Activated naive CD4-positive, alpha-beta T cell treated with anti-CD3 and anti-CD28 coated beads, Interleukin-2, amount 10 ng/mL, durations not matched to agents 7 days and 5 days (primary cell): ENCODE measurements at places on chromosomes 11 and 22.
A peak's percentile ranks its signal among the peaks of the same experiment; 100 is the strongest.

DNA sequence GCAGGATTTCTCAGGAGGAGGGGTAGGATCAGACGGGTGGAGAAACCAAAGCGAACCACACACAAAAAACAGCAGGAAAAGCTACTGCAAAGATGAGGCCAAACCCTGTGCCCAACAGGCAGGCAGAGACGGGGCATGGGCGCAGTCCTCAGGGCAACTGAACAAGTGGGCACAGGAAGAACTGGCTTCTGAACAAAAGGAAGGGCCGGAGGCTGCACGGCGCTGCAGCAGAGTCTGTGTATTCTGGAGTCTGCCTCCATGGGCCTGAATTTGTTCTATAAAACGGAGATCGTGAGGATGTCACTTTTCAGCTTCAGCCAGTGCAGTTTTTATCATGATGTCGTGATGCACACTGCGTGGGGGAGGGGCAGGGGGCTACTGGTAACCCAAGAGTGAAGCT, 1026.0 kb downstream of the TBC1D22A start:
- no peak for DNase-seq

- no peak for DNase-seq
These were observed 1.7 kb downstream of the AMOTL1 start for GRCh38 chr11:94769880-94770279.

DNA sequence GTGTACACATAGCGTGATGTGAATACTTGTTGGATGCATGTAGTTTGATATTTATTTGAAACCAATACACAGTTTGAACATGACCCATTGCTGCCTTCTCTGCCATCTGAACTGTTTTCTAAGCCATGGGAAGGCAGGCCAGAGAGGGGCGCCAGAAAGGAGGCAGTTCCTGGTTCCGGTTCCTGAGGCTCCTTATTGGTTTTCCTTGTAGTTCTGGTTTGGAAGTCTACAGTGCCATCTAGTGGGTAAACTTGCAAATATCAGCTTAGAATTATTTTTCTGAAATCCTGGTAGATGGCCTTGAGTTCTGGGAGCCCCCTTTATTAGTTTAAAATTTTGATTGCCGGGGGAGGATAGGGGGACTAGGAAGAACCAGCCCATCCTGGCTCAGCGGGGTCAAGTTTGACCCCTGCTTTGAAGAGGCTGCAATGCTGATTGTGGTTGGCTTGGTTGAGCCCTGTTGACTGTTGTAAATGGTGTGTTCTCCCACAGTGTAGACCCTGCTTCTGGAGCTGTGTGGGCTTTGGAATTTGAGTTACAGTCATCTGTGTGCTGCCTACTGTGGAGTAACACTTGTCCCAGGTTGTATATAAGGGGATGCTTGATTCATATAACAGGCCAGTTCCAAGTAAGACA, 48.4 kb downstream of the GRAMD1B start:
- peak; percentile 53 for DNase-seq

DNA sequence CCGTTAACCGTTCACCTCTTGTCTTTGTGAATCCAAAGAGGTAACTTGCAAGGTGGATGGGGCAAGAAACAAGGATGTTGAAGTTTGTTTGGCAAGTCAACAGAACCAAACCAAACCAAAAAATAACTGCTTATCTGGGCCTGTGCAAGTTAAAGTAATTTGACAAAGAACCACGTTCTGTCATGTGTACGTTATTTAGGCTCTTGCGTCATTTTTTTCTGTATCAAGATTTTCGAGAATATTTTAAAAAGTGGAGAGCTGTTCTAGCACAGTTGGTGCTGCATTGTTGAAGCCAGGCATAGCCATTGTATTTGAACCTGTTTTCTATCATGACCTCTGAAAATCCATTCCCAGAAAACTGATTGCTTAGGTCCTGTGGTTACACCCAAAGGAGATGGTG, 55.1 kb downstream of the PARVA start:
- DNase-seq, result no peak

DNA sequence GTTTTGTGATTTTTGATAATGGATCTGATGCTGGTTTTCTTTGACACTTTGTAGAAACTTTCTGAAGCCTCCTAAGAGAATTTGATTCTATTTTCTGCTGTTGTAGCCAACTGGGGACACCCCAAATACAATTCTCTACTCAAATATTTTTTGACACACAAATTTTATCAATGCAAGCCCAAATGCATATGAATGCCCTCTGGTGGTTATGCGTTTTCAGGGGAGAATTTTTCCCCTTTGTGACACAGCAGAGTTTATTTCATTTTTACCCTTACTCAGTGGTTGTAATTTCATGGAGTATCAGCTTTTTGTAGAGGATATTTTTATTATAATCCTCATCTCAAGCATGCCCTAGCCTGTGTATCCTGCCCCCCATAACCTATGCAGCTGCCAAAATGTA, 44.7 kb upstream of the MTMR2 start:
- no peak for DNase-seq

DNA sequence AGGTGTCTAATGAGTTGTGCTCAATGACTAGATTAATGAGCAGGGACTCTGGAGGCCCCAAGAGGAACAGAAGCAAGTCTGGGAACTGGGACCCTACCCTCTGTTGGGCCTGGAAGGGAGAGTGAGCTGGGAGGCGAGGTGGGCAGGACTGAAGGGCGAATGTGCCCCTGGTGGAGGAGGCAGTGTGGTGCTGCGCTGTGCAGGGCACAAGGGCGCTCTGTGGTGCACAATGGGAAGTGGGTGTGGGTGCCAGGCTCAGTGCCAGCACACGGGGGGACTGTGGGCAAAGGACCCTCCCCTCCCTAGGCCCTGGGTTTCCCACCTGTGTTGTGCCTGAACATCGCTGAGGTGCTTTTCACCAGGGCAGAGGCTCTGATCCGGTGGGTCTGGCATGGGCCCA, 57.5 kb upstream of the TTLL12 start:
- no peak for DNase-seq

DNA sequence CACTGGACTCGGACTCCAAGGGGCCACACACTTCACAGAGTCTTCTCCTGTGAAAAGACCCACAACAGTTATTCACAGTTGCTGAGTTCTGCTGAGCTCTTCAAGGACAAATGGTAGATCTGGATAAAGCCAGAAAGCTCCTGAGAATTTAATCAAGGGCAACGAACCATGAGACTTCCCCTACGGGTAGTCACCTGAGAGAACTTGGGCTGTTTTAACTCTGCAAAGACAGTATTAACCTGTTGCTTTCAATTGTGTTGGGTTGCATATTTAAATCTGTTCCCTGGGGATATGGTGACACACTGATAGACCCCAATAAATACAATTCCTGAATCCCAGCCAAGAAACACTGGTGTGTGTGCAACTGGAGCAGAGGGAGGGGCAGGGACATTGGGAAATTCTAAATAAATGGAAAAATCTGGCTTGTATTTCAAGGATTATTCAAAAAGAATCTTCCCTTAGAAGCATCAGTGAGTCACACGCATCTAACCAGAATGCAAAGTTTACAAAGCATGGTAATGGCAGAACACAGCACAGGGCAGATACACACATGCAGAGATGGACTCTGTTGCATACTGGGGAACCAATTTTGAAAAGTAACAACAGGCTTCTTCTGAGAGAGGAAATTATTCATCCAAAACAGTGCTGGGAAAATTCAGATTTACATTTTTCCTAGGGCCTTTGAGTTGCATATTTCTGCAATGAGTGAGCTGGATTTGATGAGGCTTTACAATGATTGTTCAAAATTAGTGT, 4.0 kb downstream of the KCNJ1 start:
- DNase-seq, result no peak

DNA sequence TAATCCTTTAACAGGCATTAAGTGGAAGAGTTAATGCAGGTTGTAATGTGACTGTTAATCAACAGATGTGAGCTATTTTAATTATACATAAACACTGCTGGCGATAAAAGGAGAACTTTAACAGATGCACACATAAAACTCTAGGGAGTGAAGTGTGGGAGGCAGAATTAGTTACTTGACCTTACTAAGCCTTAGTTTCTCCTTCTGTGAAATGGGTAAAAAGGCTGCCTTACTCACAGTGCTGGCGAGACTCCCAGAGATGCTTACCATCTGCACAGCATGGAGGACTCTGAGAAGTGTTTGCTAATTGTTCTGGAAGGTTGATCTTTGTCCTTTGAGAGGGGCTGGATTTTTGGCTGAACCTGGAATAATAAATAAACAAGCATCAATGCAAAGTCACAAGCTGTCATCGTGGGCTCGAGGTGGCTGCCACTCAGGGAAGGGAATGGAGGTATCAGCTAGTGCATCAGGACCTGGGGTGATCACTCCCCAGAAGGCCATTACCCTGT, 58.6 kb upstream of the MPEG1 start:
- DNase-seq, result no peak

DNA sequence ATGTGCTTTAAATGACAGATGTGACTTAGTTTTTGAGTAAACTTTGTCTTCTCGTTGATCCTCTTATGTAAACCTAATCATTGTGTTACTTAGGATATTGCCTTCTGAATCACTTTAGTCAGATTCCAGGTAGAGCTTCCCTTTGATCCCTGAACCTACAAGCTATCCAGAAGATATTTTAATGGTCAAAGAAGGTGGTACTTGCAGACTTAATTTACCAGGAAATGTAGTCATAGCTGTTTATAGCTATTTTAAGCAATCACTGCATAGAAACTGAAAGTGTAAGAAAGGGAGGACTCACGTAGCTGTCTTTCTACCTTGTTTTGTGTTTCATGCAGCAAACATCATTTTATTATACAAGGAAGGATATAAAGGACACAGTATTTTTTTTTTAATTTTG, 189.5 kb downstream of the DDX10 start:
- DNase-seq, result no peak

DNA sequence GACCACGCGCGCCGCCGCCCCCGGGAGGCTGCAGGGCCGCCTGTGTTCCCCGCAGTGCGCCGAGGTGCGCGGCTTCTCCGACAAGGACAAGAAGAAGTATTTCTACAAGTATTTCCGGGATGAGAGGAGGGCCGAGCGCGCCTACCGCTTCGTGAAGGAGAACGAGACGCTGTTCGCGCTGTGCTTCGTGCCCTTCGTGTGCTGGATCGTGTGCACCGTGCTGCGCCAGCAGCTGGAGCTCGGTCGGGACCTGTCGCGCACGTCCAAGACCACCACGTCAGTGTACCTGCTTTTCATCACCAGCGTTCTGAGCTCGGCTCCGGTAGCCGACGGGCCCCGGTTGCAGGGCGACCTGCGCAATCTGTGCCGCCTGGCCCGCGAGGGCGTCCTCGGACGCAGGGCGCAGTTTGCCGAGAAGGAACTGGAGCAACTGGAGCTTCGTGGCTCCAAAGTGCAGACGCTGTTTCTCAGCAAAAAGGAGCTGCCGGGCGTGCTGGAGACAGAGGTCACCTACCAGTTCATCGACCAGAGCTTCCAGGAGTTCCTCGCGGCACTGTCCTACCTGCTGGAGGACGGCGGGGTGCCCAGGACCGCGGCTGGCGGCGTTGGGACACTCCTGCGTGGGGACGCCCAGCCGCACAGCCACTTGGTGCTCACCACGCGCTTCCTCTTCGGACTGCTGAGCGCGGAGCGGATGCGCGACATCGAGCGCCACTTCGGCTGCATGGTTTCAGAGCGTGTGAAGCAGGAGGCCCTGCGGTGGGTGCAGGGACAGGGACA, 2.7 kb downstream of the NLRP6 start:
- DNase-seq, result peak; percentile 69

DNA sequence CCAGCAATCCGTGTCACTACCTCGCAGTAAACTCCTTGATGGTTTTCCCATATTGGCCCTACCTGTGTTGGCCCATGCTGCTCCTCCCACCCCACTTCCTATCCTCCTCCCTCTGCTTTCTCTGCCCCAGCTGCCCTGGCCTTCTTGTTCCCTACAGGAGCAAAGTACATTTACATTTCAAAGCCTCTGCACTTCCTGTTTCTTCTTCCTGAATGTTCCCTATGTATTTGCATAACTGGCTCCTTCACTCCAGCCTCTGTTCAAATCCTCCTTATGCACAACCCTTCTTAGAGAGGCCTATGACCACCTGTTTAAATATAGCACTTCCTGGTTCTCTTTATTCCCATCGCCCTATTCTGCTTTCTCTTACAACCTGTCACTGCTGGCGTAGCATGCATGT, 62.2 kb downstream of the PARVA start:
- DNase-seq, result no peak

DNA sequence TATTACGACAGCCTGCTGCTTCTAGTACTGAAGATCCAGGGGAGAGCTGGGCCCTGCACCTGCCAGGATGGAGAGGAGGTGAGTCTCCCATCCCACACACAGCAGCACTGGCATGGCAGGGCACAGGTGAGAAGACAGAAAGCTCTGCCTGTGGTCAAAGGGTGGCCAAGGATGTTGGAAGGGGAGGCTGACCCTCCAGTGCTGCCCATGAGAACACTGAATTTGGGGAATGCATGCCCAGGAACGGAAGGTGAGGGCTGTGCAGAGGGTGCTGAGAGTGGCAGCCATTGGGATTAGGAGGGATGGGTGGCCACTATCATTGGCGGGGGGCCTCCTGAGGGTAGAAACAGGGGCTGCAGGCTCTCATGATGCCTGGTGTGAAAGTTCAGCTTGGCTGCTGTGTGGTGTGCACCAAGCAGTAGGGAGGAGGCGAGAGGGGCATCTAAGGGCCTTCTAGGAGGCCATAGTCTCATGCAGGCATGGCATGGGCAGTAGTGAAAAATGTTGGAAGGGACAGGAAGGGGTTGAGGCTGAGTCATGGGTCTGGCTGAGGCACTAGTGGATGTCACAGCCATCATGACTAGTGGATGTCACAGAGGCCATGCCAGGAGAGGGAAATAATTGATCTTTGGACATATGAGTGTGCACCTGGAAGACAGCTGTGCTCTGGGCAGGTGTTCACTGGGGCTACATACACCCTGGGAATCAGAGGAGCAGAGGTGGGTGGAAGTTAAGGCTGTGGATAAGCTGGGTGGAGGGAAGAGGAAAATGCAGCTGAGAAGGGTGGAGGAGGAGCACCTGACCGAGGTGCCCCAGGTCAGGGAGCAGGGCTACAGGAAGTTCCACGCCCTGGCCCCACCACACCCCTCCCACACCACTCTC, 2.5 kb upstream of the LRRC74B start:
- DNase-seq, result peak; percentile 19

DNA sequence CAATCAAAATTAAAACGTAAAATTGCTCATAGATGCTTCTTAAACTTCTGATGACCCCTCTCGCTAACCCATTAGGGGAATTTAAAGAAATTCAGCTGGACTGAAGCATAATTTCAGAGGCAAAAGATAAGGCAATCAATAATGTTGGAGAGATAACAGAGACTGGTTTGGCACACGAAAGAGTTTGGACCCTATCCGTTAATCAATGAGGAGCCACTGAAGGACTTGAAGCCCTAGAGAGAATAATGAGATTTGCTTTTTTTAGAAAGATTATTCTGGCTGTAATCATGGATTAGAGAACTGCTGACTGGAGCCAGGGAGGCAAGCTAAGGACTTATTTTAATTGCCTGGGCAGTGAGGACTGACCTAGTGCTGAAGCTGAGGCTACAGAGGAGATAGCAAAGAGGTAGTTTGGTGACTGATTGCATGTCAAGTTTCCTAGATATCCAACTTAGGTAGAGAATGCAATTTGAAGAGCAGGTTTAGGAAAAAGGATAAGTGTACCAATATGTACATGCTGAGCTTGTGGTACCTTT, 11.9 kb upstream of the ARHGAP42 start:
- DNase-seq, result no peak

- DNase-seq, result no peak
These were observed 82.5 kb downstream of the LARGE1 start for GRCh38 chr22:33837826-33838225.
